ENCODE measurements at places on chromosomes 5 and 9.

DNA sequence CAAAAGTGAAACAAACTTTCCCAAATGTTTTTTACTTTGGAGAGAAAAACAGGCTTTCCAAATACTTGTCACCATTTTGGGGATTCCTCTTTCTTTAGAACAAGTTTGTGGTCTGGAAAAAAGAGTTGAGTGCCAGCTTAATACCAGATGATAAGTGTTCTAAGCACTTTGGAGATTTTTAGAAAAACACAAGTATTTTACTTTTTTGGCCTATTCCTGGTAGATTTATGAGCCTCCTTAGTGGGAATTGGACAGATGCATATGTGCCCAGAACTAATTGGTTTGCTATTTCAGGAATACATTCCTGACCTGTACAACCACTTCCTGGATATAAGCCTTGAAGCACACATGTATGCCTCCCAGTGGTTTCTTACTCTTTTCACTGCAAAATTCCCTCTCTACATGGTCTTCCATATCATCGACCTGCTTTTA lies 40.5 kb downstream of the GPR21 start:
- no peak for DNase-seq

- no peak for DNase-seq
Observed at GRCh38 chr5:65151614-65152013, 330.1 kb downstream of the ADAMTS6 start.

GRCh38 chr5:159095866-159096242 lies 3.9 kb downstream of the EBF1 start:
- no peak for DNase-seq

DNA sequence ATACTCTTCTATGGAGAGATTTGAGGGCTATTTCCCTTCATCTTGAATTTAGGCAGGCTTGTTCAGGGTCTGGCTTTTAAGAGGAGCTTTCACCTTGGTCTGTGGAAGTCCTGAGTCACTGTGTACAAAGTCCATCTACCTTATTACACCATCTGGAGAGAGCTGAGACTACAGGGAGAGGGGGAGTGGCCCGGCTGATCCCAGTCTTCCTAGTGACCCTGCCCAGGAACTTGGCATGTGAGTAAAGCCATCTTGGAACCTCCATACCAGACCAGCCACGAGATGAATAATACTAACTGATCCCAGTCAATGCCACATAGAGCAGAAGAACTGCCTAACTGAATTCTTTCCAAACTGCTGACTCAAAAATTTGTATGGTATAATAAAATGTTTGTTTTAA lies 8.4 kb upstream of the IL6ST start:
- DNase-seq, result no peak

DNA sequence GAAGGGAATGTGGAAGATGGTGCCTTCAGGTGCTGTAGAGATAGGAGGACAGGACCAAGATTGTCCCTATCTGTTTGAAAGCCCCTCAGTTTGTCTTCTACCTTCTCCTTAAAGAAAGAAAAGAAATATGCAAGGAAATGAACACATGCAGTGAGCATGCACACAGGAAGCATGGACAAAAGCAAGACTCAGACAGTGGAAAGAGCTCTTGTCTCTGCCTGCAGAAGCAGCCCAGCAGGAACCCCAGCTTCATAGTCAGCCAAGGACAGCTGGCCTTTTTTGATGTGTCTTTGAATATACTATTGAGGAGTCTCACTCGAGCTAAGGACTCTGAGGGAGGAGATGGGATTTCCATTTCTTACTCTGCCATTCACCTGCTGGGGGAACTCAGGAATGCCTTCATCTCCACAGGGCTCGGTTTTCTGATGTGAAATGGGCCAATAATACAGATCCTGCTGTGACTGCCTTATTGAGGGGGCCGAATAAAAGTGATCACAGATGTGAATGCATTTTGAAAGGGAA lies 132.5 kb upstream of the ADRA1B start:
- no peak for DNase-seq

Data from NCI-H1436 treated with DMSO at 0.1 percent for 48 hours (cell line).